ENCODE measurements at places on chromosomes 11 and 22. TPM values are rescaled to one million over a fixed set of nuclear protein-coding genes. Genes with fewer than 3 reads are reported as not detected.

- no peak for DNase-seq
Measured at GRCh38 chr11:61120706-61121191, 18.5 kb downstream of the CD5 start.

DNA sequence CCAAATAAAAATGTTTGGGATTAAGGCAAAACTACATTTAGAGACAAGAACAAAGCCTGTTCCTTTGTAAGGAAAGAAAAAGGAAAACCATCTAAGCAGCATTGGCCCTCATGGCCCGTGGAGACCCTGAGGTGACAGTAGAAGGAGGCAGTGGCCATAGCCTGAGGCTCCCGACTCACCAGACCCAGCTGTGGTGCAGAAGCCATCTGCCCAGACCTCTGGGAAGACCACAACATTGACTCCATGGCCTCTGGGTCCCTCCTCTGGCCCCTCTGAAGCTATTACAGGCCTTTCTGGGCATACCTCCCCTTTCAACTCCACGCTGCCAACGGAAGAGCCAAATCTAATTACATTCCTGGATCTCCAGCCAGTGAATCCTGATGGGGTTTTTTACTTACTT is 6.4 kb downstream of the PRAME start:
- no peak for DNase-seq

- DNase-seq = no peak
Measured at GRCh38 chr11:10573556-10573955, 5.1 kb upstream of the LYVE1 start.

GRCh38 chr11:69193629-69194028 is 37.9 kb downstream of the SMIM38 start:
- DNase-seq = no peak

Gene SLC15A3
- 0.96 TPM for total RNA-seq

DNA sequence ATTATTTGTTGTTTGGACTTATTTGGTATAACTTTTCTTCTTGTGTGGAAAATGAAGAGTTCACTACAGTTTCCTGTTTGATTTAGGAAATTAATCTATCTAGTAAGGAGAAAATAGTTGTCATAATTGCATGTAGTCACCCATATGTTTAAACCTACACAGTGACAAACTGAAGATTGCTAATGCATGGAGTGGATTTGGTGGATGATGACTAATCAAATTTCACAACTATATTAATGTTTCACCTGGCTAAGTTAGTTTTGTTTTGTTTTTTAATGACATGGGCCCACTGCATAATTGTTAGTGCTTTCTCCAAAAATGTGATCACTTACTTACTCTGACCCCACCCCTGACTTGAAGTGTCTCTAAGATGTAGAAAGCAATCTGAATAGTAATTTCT is 170.6 kb downstream of the DYNC2H1 start:
- no peak for DNase-seq

Gene ARHGAP8
- total RNA-seq = 1.1 TPM

GRCh38 chr11:86246293-86246675 is 1.7 kb downstream of the EED start:
- DNase-seq = no peak

- no peak for DNase-seq
Measured at GRCh38 chr11:96954587-96955242, 564.9 kb downstream of the JRKL start.

Data from activated CD8-positive, alpha-beta memory T cell treated with anti-CD3 and anti-CD28 coated beads, Interleukin-2, amount 10 ng/mL, durations not matched to agents 7 days and 5 days (primary cell).